ENCODE measurements at places on chromosomes 3 and 15.

DNA sequence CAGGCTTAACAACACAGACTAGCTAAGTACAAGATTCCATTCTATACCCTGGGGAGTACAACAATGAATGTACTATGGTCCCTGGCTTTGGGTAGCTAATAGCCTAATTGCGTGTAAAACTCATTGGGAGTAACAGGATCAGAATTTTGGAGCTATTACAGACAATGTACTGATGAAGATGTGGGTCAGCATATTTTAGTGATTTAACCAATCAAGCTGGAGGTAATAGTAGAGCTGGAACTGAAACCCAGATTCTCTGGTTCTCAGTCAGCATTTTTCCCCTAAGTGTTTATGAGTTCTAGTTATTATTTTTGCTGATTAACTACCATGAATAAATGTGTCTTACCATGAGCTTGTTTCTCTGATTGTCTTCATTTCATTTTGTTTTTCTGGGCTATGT, 578.7 kb downstream of the NLGN1 start:
- no peak overlapping the region for H3K27ac ChIP-seq
- no peak overlapping the region for H3K4me3 ChIP-seq
- DNase-seq: no peak
- no peaks in the 10 kb centered on the region for H3K36me3 ChIP-seq

GRCh38 chr3:12613250-12613649, 50.7 kb downstream of the RAF1 start:
- H3K27ac ChIP-seq: no peak overlapping the region
- H3K4me3 ChIP-seq: no peak overlapping the region
- H3K27me3 ChIP-seq: no peaks in the 10 kb centered on the region
- DNase-seq: peak; percentile 8

DNA sequence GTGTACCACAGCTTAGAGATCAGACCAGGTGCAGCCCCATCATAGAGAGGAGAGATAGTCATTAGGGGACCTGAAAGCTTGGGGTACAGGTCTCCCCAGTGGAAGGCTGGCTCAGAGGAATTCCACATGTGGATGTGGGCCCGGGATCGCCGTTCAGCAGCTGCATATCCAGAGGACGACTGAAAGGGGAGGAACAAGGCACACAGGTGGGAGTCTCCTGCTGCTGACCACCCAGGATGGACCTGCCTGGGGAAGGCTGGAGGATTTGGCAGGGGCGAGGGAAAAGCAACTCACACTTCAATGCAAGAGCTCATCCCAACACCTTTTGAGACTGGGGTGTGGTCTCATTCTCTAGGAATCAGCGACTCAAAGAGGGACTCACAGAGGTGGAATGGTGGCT, 25.0 kb upstream of the MRPS22 start:
- no peak overlapping the region for H3K4me3 ChIP-seq
- H3K4me1 ChIP-seq: no peaks in the 10 kb centered on the region
- no peak for DNase-seq
- H3K27ac ChIP-seq: no peak overlapping the region
- H3K36me3 ChIP-seq: no peaks in the 10 kb centered on the region

- no peaks in the 10 kb centered on the region for H3K36me3 ChIP-seq
- no peak overlapping the region for H3K4me3 ChIP-seq
- H3K27me3 ChIP-seq: peaks cover 2% of the 10 kb centered on the region
- no peaks in the 10 kb centered on the region for H3K4me1 ChIP-seq
Measured at GRCh38 chr3:190716211-190716610, 146.3 kb downstream of the GMNC start.

DNA sequence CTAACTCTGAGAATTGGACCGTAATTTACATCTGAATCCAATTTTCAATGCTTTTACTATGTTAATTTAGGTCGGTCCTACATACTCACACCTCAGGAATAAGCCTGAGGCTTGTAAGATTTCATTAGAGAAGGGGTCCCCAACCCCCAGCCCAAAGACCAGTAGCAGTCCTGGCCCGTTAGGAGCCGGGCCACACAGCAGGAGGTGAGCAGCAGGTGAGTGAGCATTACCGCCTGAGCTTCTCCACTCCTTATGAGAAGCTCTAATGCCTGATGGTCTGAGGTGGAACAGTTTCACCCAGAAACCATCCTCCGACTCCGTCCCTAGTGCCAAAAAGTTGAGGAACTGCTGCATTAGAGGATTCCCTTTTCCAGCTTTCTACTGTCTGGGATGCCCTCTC, 757.3 kb downstream of the SI start:
- H3K4me3 ChIP-seq: no peak overlapping the region
- no peak for DNase-seq
- H3K36me3 ChIP-seq: no peaks in the 10 kb centered on the region
- H3K27ac ChIP-seq: no peak overlapping the region
- no peaks in the 10 kb centered on the region for H3K4me1 ChIP-seq

DNA sequence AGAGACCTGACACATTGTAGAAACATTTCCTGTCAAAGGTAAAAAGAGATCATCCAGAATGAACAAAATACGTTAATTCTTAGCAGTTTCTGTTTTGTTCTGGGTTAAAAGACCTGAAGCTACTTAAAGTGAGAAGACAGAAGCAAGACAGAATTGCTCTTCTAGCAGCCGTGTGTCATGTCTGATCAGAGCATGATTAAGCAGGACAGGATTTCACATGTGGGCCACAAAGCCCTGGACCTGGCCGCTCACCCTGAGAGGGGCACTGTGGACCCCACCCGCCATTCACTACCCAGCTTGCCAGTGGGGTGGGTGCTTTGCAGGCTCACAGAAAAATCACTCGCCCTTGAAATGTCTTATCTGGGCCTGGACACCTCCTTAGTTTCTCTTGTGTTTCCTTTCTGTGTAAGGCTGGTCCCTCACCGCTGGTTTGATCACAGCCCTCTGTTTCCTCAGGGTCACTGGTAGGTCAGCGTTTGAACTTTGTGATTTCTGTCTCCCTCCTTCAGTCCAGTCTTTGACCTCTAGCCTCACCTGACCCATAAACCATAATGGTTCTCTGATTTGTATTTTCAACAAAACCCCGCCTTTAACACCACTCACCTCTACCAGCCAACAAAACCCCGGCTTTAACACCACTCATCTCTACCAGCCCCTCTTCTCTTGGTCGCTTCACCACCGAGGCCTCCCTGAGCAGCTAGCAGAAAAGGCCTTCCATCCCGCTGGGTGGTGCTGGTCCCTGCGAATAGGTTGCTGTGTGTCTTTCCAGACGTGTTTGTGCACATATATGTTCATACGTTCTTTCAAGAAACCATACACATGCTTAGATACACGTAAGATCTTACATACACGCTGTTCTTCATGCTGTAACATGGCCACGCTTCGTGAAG, 185.0 kb downstream of the OR4M2 start:
- H3K27ac ChIP-seq: no peak overlapping the region
- no peak overlapping the region for H3K4me3 ChIP-seq
- no peaks in the 10 kb centered on the region for H3K4me1 ChIP-seq
- no peaks in the 10 kb centered on the region for H3K36me3 ChIP-seq
- no peak for DNase-seq

GRCh38 chr3:64459711-64460110, 228.1 kb downstream of the ADAMTS9 start:
- H3K4me3 ChIP-seq: no peak overlapping the region
- H3K4me1 ChIP-seq: no peaks in the 10 kb centered on the region
- peaks cover 2% of the 10 kb centered on the region for H3K27me3 ChIP-seq
- DNase-seq: no peak

DNA sequence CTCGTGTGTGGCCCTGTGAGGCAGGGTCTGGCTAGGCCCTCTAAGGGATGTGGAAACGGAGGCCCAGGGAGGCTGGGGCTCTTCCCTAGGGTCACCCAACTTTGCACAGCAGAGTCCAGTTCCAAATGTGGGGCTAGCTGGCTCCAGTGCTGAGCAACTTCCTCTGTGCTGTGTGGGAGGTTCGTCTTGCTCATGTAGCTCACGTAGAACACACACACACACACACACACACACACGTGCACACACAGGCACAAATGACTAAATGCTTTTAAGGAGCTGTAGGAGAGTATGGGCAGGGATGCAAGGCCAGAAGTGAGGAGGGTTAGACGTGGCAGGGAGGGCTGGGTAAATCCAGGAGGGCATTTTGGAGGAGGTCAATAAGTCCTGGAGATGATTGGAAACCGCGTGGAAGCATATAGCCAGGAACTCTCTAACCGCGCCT, 213.8 kb downstream of the RPLP1 start:
- peak; percentile 53 for DNase-seq
- peak overlapping the region; percentile 41 for H3K4me3 ChIP-seq
- H3K27me3 ChIP-seq: no peaks in the 10 kb centered on the region
- H3K4me1 ChIP-seq: peaks cover 4% of the 10 kb centered on the region
- no peak overlapping the region for H3K27ac ChIP-seq
- H3K36me3 ChIP-seq: no peaks in the 10 kb centered on the region

DNA sequence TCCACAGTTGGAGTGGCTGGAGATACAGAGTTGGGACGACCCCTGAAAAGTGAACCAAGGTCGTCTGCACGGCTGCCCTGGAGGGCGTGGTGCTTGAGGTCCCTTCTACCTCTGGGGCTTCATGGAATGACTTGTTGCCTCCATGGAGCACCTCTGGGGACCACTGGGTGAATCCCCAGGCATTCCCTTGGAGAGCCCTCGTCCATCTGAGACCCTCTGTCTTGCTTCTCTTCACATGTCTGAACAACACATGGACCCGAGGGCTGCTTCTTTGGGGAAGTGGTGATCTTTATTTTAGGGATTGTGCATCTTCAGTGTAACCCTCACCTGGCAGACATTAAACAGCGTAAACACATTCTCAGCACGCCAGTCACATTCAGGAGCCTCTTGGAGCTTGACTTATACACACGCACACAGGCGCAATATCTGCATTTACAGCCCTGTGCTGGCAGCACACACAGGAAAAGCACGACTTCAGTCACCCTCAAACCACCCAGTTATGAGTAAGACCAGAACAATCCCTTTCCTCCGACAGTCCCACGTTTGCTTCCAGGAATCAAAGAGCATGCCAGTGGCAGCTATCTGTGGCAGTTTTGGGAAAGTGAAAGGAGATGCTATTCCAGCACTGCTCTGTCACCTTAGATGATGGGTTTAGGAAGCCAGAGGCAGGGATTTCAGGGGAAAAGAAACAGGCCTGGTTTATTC, 12.6 kb downstream of the FAM107A start:
- H3K4me3 ChIP-seq: no peak overlapping the region
- no peak for DNase-seq

DNA sequence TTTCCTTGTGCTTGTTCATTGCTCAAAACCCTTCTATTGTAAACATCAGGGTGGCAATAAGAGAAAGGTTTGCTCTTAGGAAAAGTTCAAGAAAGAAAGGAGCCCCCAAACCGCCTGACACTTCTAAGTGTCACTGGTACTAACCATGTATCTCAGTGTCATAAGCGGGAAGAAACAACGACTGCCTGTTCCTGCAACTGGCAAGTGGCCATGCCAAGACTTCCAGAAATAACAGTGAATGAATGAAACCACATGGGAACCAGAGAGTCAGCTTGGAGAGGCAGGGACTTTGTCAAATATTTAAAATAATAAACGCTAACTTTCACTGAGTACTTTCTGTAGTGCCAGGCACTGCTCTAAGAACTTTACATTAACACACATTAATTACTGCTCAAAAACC, 1.1 kb downstream of the PLSCR2 start:
- no peaks in the 10 kb centered on the region for H3K36me3 ChIP-seq
- H3K4me3 ChIP-seq: no peak overlapping the region
- H3K27me3 ChIP-seq: no peaks in the 10 kb centered on the region
- H3K27ac ChIP-seq: no peak overlapping the region
- no peak for DNase-seq

DNA sequence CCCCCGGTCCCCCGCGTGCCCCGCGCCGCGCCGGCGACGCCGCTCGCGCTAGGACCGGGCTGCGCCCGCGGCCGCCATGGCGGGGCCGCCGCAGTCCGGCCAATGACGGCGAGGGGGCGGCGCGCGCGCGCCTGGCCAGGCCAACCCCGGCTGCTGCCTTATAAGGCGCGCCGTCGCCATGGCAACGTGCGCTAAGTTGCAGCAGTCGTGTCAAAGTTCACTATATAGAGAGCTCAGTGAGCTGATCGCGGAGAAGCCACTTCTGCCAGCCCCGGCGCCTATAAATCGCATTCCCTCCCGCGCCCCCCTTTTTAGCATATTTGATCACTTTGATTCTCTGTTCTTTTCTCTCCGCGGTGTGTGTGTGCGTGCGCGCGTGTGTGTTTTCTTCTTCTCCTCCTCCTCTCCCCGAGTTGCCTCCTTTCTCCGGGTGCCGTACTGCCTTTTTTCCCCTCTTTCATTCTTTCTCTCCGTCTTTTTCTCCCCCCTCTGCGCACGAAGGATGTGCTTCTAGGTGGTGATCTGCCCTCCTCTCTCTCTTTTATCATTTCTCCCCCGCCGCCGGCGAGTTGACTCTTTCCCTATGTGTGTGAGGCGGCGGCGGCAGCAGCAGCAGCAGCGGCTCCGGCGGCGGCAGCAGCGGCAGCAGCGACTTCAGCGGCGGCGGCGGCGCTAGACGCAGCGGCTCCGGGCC, at the start of gene NR2F2:
TSS of gene NR2F2 (plus strand) at position 251 of the 694 bp plus-strand sequence. CDS start 1,406 bp downstream, outside the sequence.
- no peak within 1 kb of the TSS for H3K4me3 ChIP-seq
- peaks cover 23% of the 10 kb centered on the region for H3K4me1 ChIP-seq
- H3K27ac ChIP-seq: peak within 1 kb of the TSS; percentile 58
- no peaks in the 10 kb centered on the region for H3K36me3 ChIP-seq

GRCh38 chr3:72698154-72698917, 149.9 kb downstream of the SHQ1 start:
- H3K4me1 ChIP-seq: peaks cover 2% of the 10 kb centered on the region
- no peak overlapping the region for H3K4me3 ChIP-seq
- no peaks in the 10 kb centered on the region for H3K36me3 ChIP-seq
- no peaks in the 10 kb centered on the region for H3K27me3 ChIP-seq
- no peak for DNase-seq
- H3K27ac ChIP-seq: no peak overlapping the region

GRCh38 chr3:108552267-108553159, 36.7 kb downstream of the CIP2A start:
- H3K4me3 ChIP-seq: no peak overlapping the region
- no peaks in the 10 kb centered on the region for H3K4me1 ChIP-seq
- DNase-seq: peak; percentile 63
- H3K27me3 ChIP-seq: no peaks in the 10 kb centered on the region
- peaks cover 4% of the 10 kb centered on the region for H3K36me3 ChIP-seq
- no peak overlapping the region for H3K27ac ChIP-seq

- no peak overlapping the region for H3K4me3 ChIP-seq
- no peak overlapping the region for H3K27ac ChIP-seq
- no peaks in the 10 kb centered on the region for H3K36me3 ChIP-seq
Measured at GRCh38 chr3:98982351-98982750, 80.9 kb upstream of the DCBLD2 start.

DNA sequence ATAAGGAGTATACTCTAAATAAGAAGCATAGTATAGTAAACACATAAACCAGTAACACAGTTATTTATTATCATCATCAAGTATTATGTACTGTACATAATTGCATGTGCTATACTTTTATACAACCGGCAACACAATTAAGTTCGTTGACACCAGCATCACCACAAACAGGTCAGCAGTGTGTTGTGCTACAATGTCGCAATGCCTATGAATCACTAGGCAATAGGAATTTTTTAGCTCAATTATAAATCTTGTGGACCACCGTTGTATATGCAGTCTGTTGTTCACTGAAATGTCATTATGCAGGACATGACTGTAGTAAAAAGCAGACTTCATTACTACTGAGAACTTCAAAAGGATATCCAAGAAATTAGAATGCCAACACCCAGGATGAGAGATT, 177.0 kb downstream of the PDCD6IP start:
- no peak overlapping the region for H3K27ac ChIP-seq
- H3K4me1 ChIP-seq: no peaks in the 10 kb centered on the region
- H3K36me3 ChIP-seq: no peaks in the 10 kb centered on the region
